SJSA1 (cell line): ENCODE measurements at places on chromosomes 5 and 9. TPM values are rescaled to one million over a fixed set of nuclear protein-coding genes. Genes with fewer than 3 reads are reported as not detected.

- no peak for DNase-seq
Observed at GRCh38 chr5:72845889-72846288, 29.4 kb downstream of the TNPO1 start.

- DNase-seq = peak; percentile 65
Observed at GRCh38 chr5:169629847-169630548, 7.1 kb upstream of the DOCK2 start.

SLC36A2 gene
- not detected in 2 replicates for total RNA-seq

DNA sequence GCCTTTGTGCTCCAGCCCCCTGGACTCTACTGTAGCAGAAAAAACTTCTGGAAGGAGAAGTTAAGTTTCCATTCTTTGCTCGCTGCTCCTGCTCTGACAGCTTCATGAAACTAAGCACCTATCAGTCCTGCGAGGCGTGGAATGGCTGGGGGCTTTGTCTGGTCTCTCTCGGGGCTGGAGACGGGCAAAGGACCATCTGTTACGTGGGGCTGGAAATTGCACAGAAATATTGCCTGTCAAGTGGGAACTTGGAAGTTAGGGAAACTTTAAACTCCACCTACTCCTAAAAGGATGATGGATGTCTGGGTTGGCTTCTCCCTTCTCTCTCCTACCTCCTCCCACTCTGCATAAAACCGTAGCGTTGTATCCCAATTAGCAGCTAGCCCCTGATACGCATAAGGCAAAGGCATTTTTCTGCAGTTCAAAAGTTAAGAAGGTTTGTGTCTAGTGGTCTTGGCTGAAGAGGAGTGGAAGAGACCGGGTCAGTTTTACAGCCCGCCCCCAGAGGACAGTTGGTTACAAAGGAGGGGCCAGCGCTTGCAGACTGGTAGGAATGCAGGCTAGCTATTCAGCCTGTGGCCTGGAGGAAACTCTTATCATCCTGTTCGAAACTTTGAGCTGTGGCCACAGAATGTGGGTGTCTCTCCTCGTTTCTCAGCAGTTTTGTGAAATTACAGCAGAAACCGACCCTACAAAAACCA lies 1.3 kb downstream of the FBXL7 start:
- DNase-seq = peak; percentile 87

ZNF462 gene
- total RNA-seq = 6.5 and 11.9 TPM in 2 replicates

GRCh38 chr9:72844440-72844768 lies 108.4 kb downstream of the ALDH1A1 start:
- no peak for DNase-seq

DNA sequence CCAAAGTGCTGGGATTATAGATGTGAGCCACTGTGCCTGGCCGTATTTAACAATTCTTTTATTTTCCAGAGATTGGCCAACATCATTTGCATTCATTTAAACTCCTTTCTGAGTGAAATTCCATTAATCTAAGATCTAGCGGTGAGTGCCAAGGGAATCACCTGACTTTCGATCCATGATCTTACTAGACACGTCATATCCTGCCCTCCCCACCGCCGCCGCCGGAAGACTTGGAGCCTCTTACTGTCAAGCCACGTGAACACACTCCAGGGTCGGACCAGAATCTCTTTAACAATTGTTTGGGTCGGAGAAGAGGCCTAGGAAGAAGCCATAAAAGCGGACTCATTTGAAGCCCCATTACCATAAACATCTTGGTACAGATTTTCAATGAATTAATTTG lies 12.9 kb downstream of the INPP5E start:
- no peak for DNase-seq

- no peak for DNase-seq
Observed at GRCh38 chr5:83925955-83926337, 205.3 kb upstream of the HAPLN1 start.

- DNase-seq = no peak
Observed at GRCh38 chr5:312845-313244, 8.7 kb upstream of the AHRR start.

DNA sequence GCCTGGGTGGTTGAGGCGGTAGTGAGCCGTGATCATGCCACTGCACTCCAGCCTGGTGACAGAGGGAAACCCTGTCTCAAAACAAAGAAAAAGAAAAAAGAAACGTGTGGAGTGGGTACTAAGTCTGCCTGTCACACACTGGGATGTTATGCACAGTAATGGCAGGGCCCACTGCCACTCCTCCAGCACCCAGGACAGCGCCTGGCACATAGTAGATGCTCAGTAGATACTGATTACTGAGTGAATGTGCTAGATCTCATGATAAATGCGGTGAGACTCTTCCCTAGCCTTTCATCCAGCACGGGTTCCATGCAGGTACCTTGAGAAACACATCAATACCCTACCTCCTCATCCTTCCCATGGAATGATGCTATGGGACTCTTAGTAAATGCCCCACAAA lies 87.4 kb upstream of the HSPA9 start:
- DNase-seq = no peak

DNA sequence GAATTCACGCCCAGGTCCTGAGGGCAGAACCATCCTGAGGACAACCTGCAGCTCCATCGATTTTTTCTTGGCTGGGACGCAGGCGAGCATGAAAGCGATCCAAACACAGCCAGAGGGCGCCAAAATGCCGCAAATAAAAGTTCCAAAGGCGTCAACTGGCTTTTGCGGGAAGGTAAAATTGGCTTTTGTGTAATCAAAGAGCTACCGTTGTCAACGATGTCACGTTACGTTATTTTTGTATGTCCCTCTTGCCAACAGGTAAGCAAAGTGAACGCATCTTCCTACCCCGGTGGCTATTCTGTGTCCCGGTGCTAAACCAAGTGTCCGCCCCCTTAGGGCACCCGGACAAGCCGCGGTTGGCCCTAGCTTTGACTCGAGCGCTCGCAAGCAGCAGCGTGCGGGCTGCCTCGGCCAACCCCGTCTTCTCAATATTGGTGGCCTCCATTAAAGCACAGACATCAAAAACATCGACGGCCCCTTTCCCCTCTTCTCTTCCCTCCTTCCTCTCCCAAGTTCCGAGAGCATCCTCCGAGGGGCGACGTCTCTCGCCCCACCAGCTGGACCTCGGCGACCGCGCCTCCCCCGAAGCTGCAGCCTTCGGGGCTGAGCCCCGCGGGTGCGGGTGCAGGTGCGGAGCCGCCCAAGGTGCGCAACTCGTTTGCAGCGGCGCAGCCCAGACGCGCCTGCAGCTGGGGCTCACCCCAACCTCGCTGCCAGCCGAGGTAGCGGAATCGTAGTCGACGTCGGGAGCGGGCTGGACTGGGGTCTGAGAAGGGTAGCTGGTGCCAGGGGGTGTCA lies 1.1 kb upstream of the BASP1 start:
- DNase-seq = peak; percentile 96
